ENCODE measurements at places on chromosomes 12 and 14.
A peak's percentile ranks its signal among the peaks of the same experiment; 100 is the strongest.

GRCh38 chr12:47741340-47741703 lies 16.0 kb upstream of the ENDOU start:
- no peak for DNase-seq

GRCh38 chr12:12327802-12328201 lies 22.2 kb downstream of the MANSC1 start:
- DNase-seq: no peak

DNA sequence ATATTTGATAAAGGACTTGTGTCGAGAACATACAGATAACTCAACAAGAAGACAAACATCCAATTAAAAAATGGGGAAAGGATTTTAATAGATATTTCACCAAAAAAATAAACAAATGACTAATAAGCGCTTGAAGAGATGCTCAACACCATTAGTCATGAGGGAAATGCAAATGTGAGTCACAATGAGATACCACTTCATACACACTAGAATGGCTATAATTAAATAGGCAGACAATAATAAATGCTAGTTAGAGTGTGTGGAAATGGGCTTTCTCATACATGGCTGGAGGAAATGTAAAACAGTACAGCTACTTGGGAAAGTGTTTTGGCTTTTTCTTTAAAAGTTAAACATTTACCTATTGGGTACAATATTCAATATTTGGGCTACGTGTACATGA lies 34.8 kb downstream of the DLK1 start:
- peak; percentile 50 for DNase-seq

- no peak for DNase-seq
Observed at GRCh38 chr12:93466625-93467350, 526 bp upstream of the MRPL42 start.

All from fibroblast of skin of left biceps (primary cell).